Fibroblast of the conjunctiva (primary cell): ENCODE measurements at places on chromosomes 5 and 9.

GRCh38 chr5:93717162-93717561, 24.2 kb downstream of the POU5F2 start:
- DNase-seq = no peak

DNA sequence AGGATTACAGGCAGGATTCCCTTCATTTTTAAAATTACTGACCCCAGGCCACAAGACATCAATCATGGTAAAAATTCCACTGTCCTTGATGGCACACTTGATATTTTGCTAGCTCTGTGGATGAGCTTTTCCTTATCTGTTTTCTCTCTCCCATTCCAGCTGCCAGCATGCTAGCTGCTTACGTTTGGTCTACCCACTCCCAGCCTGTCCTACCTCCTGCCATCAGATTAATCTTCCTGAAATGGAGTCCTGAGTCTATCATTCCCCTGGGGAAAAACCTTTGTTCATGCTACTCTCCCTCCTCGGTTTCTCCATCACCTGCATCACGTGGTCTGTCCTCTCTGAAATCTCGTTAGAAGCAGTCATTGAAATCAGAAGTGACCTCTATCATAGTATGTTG, 108.9 kb downstream of the F2RL2 start:
- DNase-seq = no peak

GRCh38 chr5:30343707-30344106, 849.8 kb upstream of the CDH6 start:
- no peak for DNase-seq

DNA sequence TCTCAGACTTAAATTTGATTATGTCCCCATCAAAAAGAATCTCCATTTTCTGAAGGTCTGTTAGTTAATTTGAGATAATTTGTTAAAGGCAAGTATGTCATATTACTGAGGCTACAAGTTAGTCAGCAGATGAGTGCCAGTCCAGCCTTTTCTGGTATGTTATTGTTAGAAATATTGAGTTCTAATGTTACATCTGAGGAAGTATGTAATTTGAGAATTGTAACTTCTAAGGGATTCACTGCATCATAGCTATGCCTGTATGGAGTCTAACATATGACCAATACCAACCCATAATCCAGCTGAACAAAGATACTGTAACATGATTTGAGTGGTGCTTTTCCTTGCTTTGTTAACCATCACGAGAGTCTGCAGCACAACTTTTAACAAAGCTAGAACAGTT, 13.9 kb downstream of the SLC23A1 start:
- DNase-seq = peak; percentile 45

- no peak for DNase-seq
Observed at GRCh38 chr9:134461426-134461982, 135.2 kb downstream of the RXRA start.

- no peak for DNase-seq
Observed at GRCh38 chr5:82511134-82511533, 233.0 kb upstream of the RPS23 start.
